ENCODE measurements at places on chromosomes 7 and 10.
A peak's percentile ranks its signal among the peaks of the same experiment; 100 is the strongest.

DNA sequence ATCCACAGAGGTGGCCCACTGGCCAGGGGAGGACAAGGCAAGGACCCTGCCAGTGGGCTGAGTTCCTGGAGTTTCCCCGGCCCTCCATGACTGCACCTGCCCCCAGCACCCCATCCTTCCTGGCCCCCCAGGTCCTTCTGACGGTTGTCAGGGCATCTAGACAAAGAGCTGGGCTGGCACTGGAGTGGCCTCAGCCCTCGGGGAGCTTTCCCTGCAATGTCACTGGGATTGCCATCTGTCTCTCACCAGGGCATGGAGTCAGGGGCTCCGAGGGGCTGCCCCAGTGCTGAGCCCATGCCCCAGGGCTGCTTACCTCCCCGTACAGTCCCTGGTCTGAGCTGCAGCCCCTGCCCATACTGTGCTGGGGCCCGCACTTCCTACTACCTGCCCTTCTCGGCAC, 446.5 kb upstream of the MKI67 start:
- DNase-seq = no peak

DNA sequence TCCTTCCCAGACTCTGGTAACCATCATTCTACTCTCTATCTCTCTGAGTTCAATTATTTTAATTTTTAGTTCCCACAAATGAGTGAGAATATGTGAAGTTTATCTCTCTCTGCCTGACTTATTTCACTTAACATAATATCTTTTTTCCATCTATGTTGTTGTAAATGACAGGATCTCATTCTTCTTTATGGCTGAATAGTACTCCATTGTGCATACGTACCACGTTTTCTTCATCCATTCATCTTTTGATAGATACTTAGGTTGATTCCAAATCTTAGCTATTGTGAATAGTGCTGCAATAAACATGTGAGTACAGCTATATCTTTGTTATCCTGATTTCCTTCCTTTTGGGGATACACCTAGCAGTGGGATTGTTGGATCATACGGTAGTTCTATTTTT, 23.9 kb downstream of the RPA3 start:
- no peak for DNase-seq

- DNase-seq = no peak
Observed at GRCh38 chr10:47451998-47452494, 31.9 kb downstream of the ANXA8 start.

DNA sequence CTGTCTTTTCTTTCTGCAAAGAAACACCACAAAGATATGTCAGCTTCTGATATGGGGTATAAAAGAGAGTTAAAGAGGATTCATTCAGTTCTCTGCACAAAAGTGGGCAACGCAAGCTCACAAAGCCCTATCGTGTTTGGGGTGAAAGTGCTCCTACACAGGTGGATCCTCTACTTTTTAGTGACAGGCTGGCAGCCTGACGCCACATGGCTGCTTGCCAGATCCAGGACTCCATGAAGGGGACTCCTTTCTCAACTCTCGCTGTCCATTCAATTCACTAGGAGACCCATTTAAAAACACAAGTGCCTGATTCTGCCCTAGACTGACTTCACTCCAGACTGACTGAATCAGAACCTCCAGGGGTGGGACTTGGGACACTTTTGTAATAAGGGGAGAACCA, 8.0 kb downstream of the PARP12 start:
- no peak for DNase-seq

- DNase-seq = no peak
Observed at GRCh38 chr7:108492742-108493141, 33.2 kb downstream of the PNPLA8 start.

DNA sequence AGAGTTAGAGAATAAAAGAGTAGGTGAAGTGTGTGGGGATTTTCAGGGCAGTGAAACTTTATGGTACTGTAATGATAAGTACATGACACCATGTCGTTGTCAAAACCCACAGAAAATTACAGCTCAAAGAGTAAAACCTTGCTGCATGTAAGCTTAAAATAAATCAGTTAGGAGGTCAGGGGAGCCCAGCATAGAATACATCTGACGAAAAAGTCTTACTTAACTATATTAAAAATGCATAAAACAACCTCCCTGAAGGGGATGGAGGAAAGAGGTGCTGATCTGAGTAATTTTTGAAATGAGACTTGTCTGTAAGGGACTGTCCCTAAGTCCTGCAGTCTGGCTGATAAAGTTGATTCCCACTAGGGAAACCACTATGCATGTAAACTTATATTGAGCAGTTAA, 49.8 kb upstream of the AKR1E2 start:
- DNase-seq = no peak

DNA sequence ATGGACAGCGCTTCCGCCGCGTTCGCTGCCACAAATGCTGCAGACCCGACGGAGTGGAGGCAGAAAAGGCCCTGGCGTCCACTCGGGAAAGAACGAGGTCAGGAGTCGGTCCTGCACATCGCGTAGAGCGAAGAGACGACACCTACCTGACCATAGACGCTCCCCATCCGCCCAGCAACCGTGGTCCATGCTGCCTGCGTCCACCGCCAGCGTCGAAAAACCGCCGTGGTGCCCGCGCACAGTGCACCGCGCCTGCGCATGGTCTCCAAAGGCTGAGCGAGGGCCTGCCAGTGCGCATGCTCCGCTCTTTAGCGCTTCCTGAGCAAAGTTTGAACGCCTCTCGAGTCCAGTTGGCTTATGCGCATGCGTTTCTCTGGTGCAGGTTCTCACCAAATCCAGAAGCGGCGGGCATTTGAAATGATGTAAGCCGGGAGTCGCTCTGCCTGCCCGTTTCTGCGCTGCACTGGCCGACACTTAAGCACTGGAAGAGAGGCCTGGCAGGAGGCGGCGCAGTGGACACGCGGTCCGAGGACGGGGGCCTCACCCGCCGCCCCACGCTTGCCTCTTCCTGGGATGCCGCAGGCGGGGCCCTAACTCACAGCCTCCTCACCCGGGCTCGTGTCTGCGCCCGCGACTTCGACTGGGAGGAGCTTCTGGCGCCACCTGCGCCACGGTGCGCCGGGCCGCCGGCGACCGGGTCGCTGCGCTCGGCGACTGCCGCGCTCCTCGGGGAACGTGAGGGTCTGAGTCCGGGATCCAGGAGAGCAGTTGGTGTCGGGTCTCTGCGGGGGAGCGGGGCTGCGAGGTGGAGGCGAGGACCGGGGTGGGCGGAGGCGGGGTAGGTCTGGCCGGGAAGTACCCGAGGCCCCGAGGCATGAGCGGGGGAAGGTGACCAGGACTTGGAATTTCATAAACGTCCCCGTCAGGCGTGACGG, at the start of gene FAM24B:
FAM24B (minus strand) TSS at position 243 of the 935 bp plus-strand sequence. CDS start 29,066 bp downstream, outside the sequence.
- DNase-seq = peak; percentile 97

- peak; percentile 41 for DNase-seq
Observed at GRCh38 chr7:139332697-139333359, 8.3 kb upstream of the FMC1 start.

Data from erythroblast (primary cell).